Bone marrow (tissue), 2 donors: ENCODE measurements at places on chromosomes 6 and 20.

DNA sequence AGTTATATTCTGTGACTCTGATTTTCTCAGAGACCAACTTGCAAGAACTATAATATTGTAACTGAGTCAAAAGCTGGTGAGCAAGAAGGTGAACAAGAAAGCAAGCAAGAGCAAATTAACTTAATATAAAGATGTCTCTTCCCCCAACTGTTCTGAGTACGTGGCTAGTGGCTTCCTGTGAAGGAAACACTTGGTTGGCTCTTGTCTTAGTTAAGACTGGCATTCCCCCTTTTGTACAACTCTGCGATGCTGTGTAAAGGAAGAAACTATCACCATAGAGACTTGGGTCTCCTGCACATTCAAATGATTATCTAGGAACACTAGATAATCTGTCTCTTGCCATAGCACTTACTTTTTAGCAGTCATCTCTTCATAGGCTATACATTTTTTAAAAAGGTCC lies 47.3 kb upstream of the TNFAIP3 start:
- no peak for DNase-seq

DNA sequence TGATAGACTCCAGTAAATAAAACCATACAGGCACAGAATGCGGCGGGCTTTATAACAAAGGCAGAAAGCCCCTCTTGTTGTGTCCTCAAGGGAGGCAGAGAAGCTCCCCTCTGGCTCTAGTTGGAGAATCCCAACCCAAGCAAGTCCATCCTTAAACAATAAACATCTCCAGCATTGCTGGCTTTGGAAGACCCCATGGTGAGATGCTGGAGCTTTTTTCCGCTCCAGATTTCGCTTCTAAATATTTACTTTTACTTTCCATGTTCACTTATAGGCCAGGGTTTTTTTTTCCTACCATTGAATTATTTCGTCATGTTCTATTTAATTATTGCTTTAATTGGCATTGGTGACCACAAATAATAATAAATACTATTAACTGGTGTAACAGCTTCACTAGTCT lies 176.2 kb downstream of the MTHFD1L start:
- no peak for DNase-seq

GRCh38 chr20:63149531-63150192 lies 66.3 kb downstream of the YTHDF1 start:
- no peak for DNase-seq

DNA sequence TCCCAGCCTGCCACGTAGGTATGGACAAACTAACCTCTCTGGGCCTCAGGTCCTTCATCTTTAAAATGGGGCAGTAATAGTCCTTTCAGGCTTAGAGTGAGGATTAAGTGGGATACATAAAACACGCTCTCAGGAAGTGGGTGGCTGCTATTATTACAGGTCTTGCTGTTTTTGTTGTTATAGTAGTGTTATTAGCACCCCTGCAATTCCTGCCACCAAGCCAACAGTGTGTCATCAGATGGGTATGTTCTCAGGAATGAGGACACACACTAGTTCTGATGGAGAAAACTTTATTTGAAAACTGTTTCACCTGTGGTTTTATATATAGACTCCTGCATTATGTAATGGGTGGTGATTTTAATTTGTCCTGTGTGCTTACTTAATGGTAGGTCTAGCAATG lies 131.7 kb downstream of the LRRC1 start:
- DNase-seq: no peak

DNA sequence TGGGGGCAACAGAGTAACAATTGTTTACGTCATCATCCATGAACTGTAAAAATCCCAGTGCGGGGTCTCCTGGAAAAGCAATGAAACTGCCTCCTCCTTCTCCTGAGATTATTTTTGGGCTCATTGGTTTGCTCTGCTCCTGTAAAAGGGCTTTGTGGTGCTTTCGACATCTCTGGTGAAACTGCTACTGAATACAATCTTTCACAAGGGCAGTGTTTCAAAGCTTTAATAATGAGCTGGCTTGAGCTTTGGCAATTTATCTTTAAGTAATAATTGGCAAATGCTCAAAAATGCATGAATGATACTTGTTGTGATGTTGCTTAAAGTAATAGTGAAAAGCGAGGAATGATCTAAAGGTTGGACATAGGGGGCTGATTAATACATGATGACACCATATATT lies 43.5 kb upstream of the ENPP1 start:
- DNase-seq: no peak

DNA sequence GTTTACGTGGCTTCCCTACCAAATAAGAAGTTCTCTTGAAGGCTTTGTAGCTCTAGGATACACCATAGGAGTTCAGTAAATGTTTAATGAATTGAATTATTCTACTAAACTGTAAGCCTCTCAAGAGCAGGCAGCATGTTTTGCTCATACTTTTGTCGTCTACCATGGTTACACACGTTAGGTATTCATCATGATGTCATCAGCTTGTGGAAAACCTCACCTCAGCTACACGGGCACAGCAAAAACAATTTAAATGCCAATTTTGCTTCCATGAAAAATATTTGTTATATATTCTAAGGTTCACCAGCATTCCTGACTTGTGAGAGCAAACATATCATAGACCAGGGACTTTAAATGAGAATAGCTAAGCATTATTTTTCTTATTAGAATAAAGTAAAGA lies 16.7 kb downstream of the NCOA5 start:
- DNase-seq: no peak
